Activated naive CD4-positive, alpha-beta T cell treated with anti-CD3 and anti-CD28 coated beads for 36 hours (primary cell): ENCODE measurements at places on chromosomes 12 and 14. TPM values are rescaled to one million over a fixed set of nuclear protein-coding genes. Genes with fewer than 3 reads are reported as not detected.

GRCh38 chr12:132163911-132164288 lies 19.6 kb downstream of the NOC4L start:
- peak; percentile 24 for DNase-seq
- no peak overlapping the region for H3K27ac ChIP-seq
- H3K4me3 ChIP-seq, result no peak overlapping the region
- no peaks in the 10 kb centered on the region for H3K27me3 ChIP-seq
- no peaks in the 10 kb centered on the region for H3K36me3 ChIP-seq

DNA sequence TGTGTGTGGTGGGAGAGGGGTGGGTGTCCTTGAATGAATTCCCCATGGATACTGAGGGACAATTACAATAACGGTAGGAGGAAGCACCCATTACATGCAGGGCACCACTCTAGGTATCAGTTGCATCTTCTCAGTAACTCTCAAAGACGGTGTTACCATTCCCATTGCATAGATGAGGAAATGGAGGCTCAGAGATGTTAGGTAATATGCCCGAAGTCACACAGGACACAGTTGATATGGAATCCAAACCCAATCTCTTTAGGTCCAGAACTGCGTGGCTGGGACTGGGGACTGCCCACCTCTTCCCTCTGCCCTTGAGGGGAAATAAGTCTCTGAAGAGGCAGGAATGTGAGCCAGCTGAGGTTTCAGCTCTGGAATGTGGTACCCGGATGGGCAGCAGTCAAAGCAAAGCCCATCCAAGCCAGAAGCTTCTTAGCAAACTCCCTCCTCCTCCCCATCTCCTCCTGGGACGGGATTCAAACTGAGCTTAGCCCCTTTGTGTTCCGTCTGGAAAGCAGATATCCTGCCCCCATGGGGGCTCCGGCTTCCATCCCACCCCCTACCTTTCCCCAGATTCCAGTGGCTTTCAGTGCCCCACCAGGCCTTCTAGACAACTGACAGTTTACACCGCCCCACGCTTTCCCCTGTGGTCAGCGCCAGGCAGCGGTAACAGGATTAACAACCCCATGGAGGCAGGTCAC lies 187.5 kb downstream of the RBM19 start:
- H3K27ac ChIP-seq, result no peak overlapping the region
- H3K4me3 ChIP-seq, result no peak overlapping the region
- H3K4me1 ChIP-seq, result no peaks in the 10 kb centered on the region
- H3K36me3 ChIP-seq, result no peaks in the 10 kb centered on the region
- no peak for DNase-seq

DNA sequence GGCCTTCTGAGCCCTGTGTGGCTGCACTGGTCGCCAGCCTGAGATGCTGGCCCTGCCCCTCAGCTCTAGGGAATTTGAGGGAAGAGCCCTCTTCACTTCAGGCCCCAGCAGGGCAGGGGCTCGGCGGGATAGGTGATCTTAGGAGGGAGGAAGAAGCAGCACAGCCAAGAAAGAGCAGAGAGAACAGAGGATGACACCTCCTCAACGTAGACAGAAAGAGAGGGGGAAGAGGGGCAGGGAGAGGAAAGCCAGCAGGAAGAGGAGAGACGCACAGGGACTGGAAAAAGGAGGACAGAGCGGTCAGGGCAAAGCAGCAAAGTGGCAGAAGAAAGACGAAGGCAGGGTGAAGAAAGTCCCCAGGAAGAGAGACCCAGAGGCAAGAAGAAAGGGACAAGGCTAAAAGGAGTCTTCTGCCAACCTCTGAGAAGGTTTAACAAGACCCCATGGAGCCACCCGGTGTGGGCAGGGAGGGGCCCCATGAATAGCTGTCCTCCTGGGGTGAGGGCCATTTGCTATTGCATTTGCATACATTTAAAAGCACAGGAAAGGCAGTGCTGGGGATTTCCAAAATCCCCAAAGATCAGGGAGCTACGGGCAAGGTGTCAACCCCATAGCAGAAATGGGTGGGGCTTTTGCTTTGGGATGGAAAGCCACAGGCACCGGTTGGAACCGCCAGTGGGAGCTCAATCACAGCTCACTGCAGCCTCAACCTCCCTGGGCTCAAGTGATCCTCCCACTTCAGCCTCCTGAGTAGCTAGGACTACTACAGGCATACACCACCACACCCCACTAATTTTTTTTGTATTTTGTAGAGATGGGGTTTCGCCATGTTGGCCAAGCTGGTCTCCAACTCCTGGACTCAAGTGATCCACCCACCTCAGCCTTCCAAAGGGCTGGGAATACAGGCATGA lies 22.7 kb downstream of the CMKLR1 start:
- H3K4me3 ChIP-seq, result no peak overlapping the region
- DNase-seq, result no peak

DNA sequence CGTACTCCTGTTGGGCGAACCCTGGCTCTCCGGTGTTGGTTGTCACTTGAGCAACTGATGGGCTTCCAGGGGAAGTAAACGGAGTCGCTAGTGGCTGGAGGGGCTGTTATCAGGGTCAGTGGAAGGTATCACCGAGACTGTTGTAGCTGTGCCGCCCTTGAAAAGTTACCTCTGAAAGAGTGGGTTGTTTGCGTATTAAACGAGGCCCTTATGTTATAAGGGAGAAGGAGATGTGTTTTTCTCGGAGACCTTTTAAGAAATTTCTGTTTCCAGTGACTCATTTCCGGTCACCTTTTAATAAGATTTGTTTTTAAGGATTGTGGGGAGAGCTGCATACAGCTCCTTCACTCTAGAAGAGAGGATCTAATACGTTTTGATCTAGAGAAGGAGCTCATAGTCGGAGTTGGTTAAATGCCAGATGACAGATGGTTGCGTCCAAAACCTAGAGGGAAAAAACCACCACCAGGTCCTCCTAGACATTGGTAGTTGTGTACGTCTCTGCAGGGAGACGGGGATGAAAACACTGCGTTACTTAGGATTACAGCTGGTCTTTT lies 750 bp upstream of the DBX2 start:
- no peaks in the 10 kb centered on the region for H3K36me3 ChIP-seq
- peaks cover 7% of the 10 kb centered on the region for H3K4me1 ChIP-seq
- H3K27me3 ChIP-seq, result peaks cover 41% of the 10 kb centered on the region
- H3K27ac ChIP-seq, result no peak overlapping the region

The SLC16A7 gene
- 27.5 TPM for total RNA-seq

DNA sequence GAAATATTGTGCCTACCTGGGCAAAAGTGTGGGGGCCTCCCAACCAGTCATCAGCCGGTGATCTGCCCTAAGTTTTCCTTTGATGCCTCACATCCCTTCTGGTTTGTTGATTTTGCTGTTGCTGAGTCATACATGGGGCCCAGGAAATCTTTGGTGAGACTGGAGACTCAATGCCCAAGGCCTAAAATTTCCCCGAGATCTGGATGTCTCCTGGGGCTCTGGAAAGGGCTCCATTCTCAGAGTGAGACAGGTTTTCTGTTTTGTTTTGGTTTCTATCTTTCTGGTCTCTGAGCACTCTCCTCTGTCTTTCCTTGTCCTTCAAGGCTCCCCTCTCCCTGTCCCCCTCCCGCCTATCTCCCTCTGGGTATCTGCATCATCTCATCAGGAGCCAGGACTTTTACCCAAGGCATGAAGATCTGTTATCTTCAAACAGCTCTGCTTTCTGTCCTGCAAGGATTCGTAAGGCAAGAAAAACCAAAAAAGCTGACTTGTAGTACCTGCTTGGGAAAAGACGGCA lies 152.8 kb upstream of the MAX start:
- H3K4me1 ChIP-seq, result peaks cover 25% of the 10 kb centered on the region
- peak; percentile 36 for DNase-seq
- H3K27ac ChIP-seq, result no peak overlapping the region
- H3K27me3 ChIP-seq, result no peaks in the 10 kb centered on the region
- no peaks in the 10 kb centered on the region for H3K36me3 ChIP-seq
- no peak overlapping the region for H3K4me3 ChIP-seq

GRCh38 chr14:91997492-91997891 lies 42.4 kb downstream of the TRIP11 start:
- H3K36me3 ChIP-seq, result peaks cover 16% of the 10 kb centered on the region
- H3K27ac ChIP-seq, result no peak overlapping the region
- no peak for DNase-seq
- no peak overlapping the region for H3K4me3 ChIP-seq
- H3K4me1 ChIP-seq, result peaks cover 38% of the 10 kb centered on the region

The IRF2BPL gene
- 35.2 TPM for total RNA-seq

DNA sequence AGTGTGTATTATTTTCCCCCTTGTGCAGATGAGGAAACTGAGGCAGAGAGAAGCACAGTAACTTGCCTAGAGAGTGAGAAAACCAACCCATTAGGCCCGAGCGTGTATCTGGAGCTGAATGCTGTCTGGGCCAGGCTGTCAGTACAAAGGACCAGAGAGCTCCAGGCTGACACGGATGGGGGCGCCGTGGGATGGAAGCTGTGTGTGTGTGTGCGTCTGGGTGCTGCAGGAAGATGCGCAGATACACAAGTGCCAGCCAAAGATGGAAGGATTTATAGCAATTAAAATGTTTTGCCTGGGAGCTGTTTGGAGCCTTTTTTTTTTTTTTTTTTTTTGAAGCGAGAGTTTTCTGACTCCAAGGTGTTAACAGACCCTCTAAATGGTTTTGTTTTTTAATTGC lies 53.7 kb upstream of the GPATCH2L start:
- DNase-seq, result no peak
- no peak overlapping the region for H3K27ac ChIP-seq
- no peaks in the 10 kb centered on the region for H3K36me3 ChIP-seq
- no peaks in the 10 kb centered on the region for H3K4me1 ChIP-seq
- no peak overlapping the region for H3K4me3 ChIP-seq
